ENCODE measurements at places on chromosomes 7 and 10. TPM values are rescaled to one million over a fixed set of nuclear protein-coding genes. Genes with fewer than 3 reads are reported as not detected.

DNA sequence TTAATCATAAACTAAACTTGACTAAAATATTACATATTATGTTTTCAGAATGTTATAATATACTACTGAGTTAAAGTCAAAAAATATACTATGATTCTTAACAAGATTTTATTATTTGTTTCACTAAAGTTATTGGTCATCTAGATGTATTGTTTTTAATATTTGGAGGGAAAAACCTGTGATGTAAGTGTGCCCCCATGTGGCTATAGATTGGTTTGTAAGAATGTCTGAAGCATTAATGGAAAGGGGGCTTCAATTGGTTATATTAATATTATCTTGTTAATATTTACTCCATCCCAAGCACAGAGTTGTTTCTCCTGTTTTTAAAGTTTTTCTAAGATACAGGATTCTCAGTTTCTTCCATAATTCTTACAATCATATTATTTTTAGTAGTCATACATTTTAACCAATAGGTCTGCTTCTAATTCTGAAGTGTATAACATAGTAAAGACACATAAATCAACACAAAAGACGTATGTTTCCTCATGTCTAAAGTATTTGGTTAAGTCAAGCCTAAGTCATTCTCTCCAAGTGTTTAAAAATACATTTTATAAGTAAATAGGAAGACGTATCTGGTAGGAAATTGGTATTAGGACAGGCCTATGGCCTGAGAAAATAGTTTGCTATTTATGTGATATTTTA is 58.0 kb downstream of the GNAT3 start:
- H3K4me3 ChIP-seq: no peak overlapping the region
- H3K36me3 ChIP-seq: no peaks in the 10 kb centered on the region
- H3K27me3 ChIP-seq: no peaks in the 10 kb centered on the region
- DNase-seq: no peak
- no peaks in the 10 kb centered on the region for H3K4me1 ChIP-seq

- H3K36me3 ChIP-seq: no peaks in the 10 kb centered on the region
- DNase-seq: no peak
- H3K4me1 ChIP-seq: no peaks in the 10 kb centered on the region
- no peak overlapping the region for H3K4me3 ChIP-seq
- H3K27ac ChIP-seq: no peak overlapping the region
Observed at GRCh38 chr7:92765725-92766124, 70.6 kb downstream of the CDK6 start.

TMEM72 gene
- total RNA-seq: not detected

DNA sequence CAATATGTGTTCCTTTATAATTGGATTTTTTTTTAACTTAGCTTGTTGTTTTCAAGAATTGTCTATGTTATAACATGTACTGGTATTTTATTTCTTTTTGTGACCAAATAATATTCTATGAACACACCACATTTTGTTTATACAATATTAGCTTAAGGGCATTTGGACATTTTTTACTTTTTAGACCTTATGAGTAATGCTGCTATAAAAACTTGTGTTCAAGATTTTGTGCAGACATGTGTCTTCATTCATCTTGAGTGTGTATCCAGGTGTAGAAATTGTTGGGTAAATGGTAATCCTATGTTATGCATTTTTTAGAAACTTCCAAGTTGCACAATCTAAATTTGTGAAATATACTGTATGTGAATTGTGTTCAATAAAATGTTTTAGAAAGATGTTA is 936.7 kb downstream of the CCSER2 start:
- H3K27me3 ChIP-seq: no peaks in the 10 kb centered on the region
- H3K27ac ChIP-seq: no peak overlapping the region
- H3K4me3 ChIP-seq: no peak overlapping the region

- peak overlapping the region; percentile 19 for H3K27ac ChIP-seq
- no peaks in the 10 kb centered on the region for H3K36me3 ChIP-seq
- H3K4me1 ChIP-seq: peaks cover 7% of the 10 kb centered on the region
- DNase-seq: no peak
- H3K4me3 ChIP-seq: no peak overlapping the region
Observed at GRCh38 chr10:83978681-83979383, 160.5 kb upstream of the GHITM start.

DNA sequence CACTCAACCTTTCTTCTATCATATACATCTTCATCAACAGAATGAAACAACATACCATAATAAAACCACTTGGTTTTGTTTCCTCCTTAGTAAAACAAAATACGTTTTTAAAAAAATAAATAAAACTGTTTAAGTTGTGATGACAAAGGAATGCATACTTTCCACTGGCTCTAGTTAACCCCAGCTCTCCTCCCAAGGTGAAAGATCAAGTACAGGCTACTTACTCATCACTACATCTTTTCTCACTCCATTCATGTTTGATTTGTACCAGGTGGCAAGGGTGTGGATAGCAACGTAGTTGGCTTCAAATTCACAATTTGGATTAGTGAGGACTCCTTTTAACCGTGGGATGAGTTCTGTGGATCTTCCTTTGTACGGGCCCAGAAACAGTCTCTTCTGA is 14.7 kb downstream of the OGA start:
- no peaks in the 10 kb centered on the region for H3K27me3 ChIP-seq
- no peaks in the 10 kb centered on the region for H3K4me1 ChIP-seq
- H3K36me3 ChIP-seq: peaks cover 29% of the 10 kb centered on the region
- no peak overlapping the region for H3K4me3 ChIP-seq

DNA sequence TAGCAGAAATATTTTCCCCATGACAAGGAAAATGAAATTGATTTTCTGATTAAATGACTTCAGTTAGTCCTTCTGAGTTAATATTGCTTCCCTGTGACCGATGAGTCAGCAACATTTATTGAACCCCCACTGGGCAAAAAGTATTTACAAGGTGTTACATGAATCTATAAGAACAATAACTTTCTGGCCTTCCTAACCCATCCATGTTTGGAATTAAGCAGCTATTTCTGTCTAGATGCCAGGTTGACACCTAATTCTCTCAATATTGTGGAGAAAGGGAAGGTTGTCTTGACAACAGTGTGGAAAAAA is 112.9 kb upstream of the JAZF1 start:
- no peak overlapping the region for H3K27ac ChIP-seq
- no peaks in the 10 kb centered on the region for H3K4me1 ChIP-seq
- DNase-seq: no peak
- no peaks in the 10 kb centered on the region for H3K36me3 ChIP-seq
- H3K4me3 ChIP-seq: no peak overlapping the region

- no peaks in the 10 kb centered on the region for H3K27me3 ChIP-seq
- H3K36me3 ChIP-seq: no peaks in the 10 kb centered on the region
- peak; percentile 50 for DNase-seq
- no peak overlapping the region for H3K4me3 ChIP-seq
Observed at GRCh38 chr10:131242007-131242406, 69.5 kb downstream of the TCERG1L start.

GRCh38 chr7:73690646-73691045 is 7.2 kb downstream of the BUD23 start:
- no peak overlapping the region for H3K27ac ChIP-seq
- no peaks in the 10 kb centered on the region for H3K4me1 ChIP-seq
- H3K27me3 ChIP-seq: no peaks in the 10 kb centered on the region
- H3K36me3 ChIP-seq: peaks cover 57% of the 10 kb centered on the region
- H3K4me3 ChIP-seq: no peak overlapping the region

EN2 gene
- not detected for total RNA-seq

ADO gene
- 5.2 TPM for total RNA-seq

- DNase-seq: no peak
- no peaks in the 10 kb centered on the region for H3K4me1 ChIP-seq
- no peak overlapping the region for H3K27ac ChIP-seq
- no peaks in the 10 kb centered on the region for H3K27me3 ChIP-seq
Observed at GRCh38 chr10:109726473-109726872, 196.8 kb downstream of the XPNPEP1 start.

- H3K27me3 ChIP-seq: no peaks in the 10 kb centered on the region
- H3K4me1 ChIP-seq: no peaks in the 10 kb centered on the region
- no peak overlapping the region for H3K27ac ChIP-seq
Observed at GRCh38 chr10:3485057-3485686, 299.8 kb downstream of the KLF6 start.

DNA sequence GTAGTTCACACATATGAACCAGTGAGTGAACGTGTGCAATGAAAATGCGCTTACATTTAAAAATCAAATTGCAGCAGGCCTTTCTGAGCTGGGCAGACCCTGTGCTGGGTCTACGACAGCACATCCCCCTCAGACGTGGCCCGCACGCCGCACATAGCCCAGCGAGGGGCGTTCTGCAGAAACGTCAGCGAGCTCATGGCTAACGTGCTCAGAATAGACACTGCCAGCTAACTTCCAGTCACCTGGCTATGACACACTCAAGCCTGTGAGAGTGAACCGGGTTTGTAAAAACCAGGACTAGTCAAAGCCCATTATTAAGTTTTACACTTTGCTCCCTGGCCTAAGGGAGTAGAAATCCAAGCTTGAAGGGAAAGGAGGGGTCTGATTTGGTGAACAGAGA is 108.1 kb upstream of the INSIG1 start:
- H3K36me3 ChIP-seq: no peaks in the 10 kb centered on the region
- H3K4me1 ChIP-seq: no peaks in the 10 kb centered on the region
- H3K4me3 ChIP-seq: no peak overlapping the region
- no peaks in the 10 kb centered on the region for H3K27me3 ChIP-seq
- H3K27ac ChIP-seq: no peak overlapping the region

GRCh38 chr7:1668396-1669063 is 1.5 kb upstream of the ELFN1 start:
- peak overlapping the region; percentile 74 for H3K27ac ChIP-seq
- H3K4me3 ChIP-seq: peak overlapping the region; percentile 57
- DNase-seq: peak; percentile 96
- peaks cover 22% of the 10 kb centered on the region for H3K4me1 ChIP-seq
- H3K36me3 ChIP-seq: no peaks in the 10 kb centered on the region
- H3K27me3 ChIP-seq: no peaks in the 10 kb centered on the region
